Natural killer cell (primary cell): ENCODE measurements at places on chromosomes 11 and 22. TPM values are rescaled to one million over a fixed set of nuclear protein-coding genes. Genes with fewer than 3 reads are reported as not detected.

DNA sequence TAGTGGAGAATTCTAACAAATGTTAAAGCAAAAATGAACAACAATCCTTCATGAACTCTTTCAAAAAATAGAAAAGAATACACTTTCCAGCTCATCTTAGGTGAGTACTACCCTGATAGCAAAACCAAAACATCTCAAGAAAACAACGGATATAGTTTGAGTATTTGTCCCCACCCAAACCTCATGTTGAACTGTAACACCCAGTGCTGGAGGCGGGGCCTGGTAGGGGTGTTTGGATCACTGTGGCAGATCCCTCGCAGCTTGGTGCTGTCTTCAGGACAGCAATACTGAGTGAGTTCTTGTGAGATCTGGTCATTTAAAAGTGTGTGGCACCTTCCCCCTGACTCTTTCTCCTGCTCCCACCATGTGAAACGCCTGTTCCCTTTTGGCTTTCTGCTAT is 27.0 kb downstream of the NCAPD3 start:
- no peaks in the 10 kb centered on the region for H3K4me1 ChIP-seq
- H3K27me3 ChIP-seq: no peaks in the 10 kb centered on the region
- no peak overlapping the region for H3K4me3 ChIP-seq

- H3K36me3 ChIP-seq: peaks cover 9% of the 10 kb centered on the region
- no peak for DNase-seq
- H3K27ac ChIP-seq: no peak overlapping the region
- no peaks in the 10 kb centered on the region for H3K4me1 ChIP-seq
Observed at GRCh38 chr11:7642747-7643146, 30.6 kb downstream of the CYB5R2 start.

GRCh38 chr22:41885516-41885915 is 29.4 kb downstream of the SHISA8 start:
- peaks cover 15% of the 10 kb centered on the region for H3K4me1 ChIP-seq
- no peak overlapping the region for H3K4me3 ChIP-seq
- H3K27ac ChIP-seq: no peak overlapping the region
- peaks cover 67% of the 10 kb centered on the region for H3K36me3 ChIP-seq
- DNase-seq: no peak

- H3K36me3 ChIP-seq: peaks cover 75% of the 10 kb centered on the region
- DNase-seq: no peak
- H3K4me3 ChIP-seq: no peak overlapping the region
- no peaks in the 10 kb centered on the region for H3K4me1 ChIP-seq
- H3K27ac ChIP-seq: no peak overlapping the region
Observed at GRCh38 chr11:33747979-33748378, 11.8 kb upstream of the CD59 start.

- no peaks in the 10 kb centered on the region for H3K27me3 ChIP-seq
- H3K4me3 ChIP-seq: no peak overlapping the region
- no peak overlapping the region for H3K27ac ChIP-seq
- H3K36me3 ChIP-seq: no peaks in the 10 kb centered on the region
- no peak for DNase-seq
Observed at GRCh38 chr11:2358754-2359442, 18.2 kb upstream of the CD81 start.

DNA sequence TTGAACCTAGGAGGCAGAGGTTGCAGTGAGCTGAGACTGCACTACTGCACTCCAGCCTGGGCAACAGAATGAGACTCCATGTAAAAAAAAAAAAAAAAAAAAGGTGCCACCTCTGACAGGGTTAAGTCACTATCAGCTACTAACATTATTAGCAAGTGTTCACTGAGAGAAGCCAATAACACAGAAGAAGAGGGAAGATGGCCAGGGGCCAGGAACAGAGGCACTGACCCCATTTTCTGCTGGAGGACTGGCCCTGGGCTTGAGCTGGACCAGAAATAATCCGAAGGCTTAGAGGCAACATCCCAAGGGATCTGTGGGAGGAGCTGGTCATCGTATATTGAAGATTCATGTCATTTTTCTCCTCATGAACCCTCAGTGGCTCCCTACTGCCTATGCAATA is 5.0 kb downstream of the SLC5A1 start:
- no peak overlapping the region for H3K27ac ChIP-seq
- peaks cover 6% of the 10 kb centered on the region for H3K27me3 ChIP-seq
- H3K4me3 ChIP-seq: no peak overlapping the region
- H3K4me1 ChIP-seq: no peaks in the 10 kb centered on the region
- no peaks in the 10 kb centered on the region for H3K36me3 ChIP-seq

- no peaks in the 10 kb centered on the region for H3K36me3 ChIP-seq
- no peaks in the 10 kb centered on the region for H3K4me1 ChIP-seq
- no peak for DNase-seq
- no peak overlapping the region for H3K4me3 ChIP-seq
Observed at GRCh38 chr11:29231586-29231985, 785.2 kb downstream of the KCNA4 start.

DNA sequence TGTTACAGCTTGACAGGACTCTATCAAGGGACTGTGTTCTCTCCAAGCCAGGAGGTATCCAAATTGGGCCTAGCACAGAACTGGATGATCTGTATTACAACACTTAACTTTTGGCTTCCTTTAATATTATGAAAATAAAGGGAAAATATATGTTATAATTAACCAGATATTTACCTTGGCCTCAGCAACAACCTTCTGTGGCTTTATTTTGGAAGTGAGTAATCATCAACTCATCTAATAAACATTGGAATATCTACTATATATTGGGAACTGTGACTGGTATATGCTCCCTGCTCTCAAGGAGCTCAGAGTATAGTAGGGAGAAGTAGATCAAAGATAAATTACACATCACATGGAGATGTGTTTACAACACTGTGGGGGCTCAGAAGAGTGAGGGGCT is 352.2 kb downstream of the METTL15 start:
- no peak for DNase-seq
- no peaks in the 10 kb centered on the region for H3K36me3 ChIP-seq
- no peaks in the 10 kb centered on the region for H3K4me1 ChIP-seq

- no peak overlapping the region for H3K27ac ChIP-seq
- no peaks in the 10 kb centered on the region for H3K4me1 ChIP-seq
- no peaks in the 10 kb centered on the region for H3K36me3 ChIP-seq
- no peaks in the 10 kb centered on the region for H3K27me3 ChIP-seq
- no peak for DNase-seq
Observed at GRCh38 chr11:13140028-13140870, 131.1 kb downstream of the RASSF10 start.

GRCh38 chr11:67267188-67268080 is 1.2 kb downstream of the GRK2 start:
- peak; percentile 52 for DNase-seq
- H3K4me1 ChIP-seq: peaks cover 75% of the 10 kb centered on the region
- H3K27ac ChIP-seq: peak overlapping the region; percentile 95
- peaks cover 25% of the 10 kb centered on the region for H3K36me3 ChIP-seq

GRCh38 chr11:77596626-77597025 is 6.9 kb downstream of the AQP11 start:
- no peaks in the 10 kb centered on the region for H3K4me1 ChIP-seq
- no peak for DNase-seq
- no peaks in the 10 kb centered on the region for H3K27me3 ChIP-seq
- H3K27ac ChIP-seq: no peak overlapping the region

- DNase-seq: no peak
- peaks cover 48% of the 10 kb centered on the region for H3K4me1 ChIP-seq
- H3K27ac ChIP-seq: no peak overlapping the region
- H3K27me3 ChIP-seq: no peaks in the 10 kb centered on the region
- H3K4me3 ChIP-seq: no peak overlapping the region
Observed at GRCh38 chr11:57427727-57428082, 784 bp upstream of the SLC43A3 start.

- H3K36me3 ChIP-seq: no peaks in the 10 kb centered on the region
- H3K27me3 ChIP-seq: no peaks in the 10 kb centered on the region
- H3K4me3 ChIP-seq: no peak overlapping the region
- no peak for DNase-seq
- no peaks in the 10 kb centered on the region for H3K4me1 ChIP-seq
Observed at GRCh38 chr11:55357560-55358184, 10.1 kb upstream of the OR4A15 start.

DNA sequence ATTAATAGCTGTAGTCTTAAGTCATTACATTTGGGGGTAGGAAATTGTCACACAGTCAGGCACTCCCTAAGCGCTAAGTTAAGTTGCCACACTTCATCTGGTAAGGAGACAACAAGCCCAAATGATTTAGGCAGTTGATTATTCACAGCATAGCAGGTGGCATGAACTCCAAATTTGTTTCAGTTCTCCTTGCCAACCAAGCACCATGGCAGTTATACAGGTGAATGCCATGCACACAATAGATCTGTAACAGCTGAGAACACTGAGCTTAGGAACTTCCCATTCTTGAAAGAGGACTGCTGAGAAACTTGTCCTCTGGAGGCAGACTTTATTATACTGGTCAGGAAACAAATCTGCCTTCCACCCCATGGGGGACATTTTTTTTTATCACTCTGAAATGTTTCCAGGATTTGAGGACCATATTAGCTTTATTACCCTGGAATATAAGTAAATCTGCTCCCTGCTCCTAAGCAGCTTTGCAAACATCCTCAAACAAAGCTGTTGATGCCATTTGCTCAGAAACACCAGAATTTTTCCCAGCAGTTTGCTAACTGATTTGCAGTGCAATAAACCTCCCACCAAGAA is 5.1 kb upstream of the INTS4 start:
- H3K4me3 ChIP-seq: no peak overlapping the region
- peaks cover 8% of the 10 kb centered on the region for H3K4me1 ChIP-seq
- DNase-seq: no peak
- no peaks in the 10 kb centered on the region for H3K36me3 ChIP-seq
- no peaks in the 10 kb centered on the region for H3K27me3 ChIP-seq
- peak overlapping the region; percentile 52 for H3K27ac ChIP-seq

- H3K4me3 ChIP-seq: no peak overlapping the region
- H3K4me1 ChIP-seq: no peaks in the 10 kb centered on the region
- no peak for DNase-seq
- no peaks in the 10 kb centered on the region for H3K27me3 ChIP-seq
Observed at GRCh38 chr11:76714493-76714892, 43.9 kb upstream of the LRRC32 start.

DNA sequence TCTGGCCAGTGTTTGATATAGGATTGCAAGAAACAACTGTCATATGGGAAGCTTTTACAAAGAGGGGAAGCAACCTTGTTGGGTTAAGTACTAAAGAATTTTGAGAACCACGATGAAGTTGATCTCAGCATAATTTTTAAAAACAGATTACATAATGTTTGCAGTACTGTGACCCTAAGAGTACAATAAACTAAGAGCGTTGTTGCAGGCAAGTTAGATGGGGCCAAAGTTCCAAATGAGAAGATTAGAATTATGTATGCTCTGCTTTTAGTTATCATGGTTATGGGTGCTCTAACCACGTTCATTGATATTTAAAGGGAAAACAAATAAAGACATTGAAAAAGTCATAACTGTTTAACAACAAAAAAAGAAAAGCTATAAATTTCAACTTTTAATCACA is 177.5 kb downstream of the CNTN5 start:
- H3K4me3 ChIP-seq: no peak overlapping the region
- H3K36me3 ChIP-seq: no peaks in the 10 kb centered on the region
- DNase-seq: no peak
- no peaks in the 10 kb centered on the region for H3K4me1 ChIP-seq
- no peak overlapping the region for H3K27ac ChIP-seq
- no peaks in the 10 kb centered on the region for H3K27me3 ChIP-seq

DNA sequence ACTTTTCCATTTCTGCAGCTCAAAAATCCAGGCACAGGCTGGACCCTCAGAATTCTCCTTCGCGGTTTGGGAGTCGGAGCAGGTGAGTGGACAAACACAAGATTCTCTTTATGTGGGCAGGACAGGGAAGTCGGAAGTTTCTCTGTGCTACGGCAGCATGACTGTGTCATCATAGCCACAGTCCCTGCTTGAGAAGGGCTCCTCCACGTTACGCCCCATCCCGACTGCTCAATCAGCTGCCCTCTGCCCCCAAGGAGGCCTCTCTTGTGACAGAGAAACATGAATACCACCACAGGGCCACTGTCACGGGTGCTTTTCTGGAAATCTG is 89.0 kb upstream of the SHISAL1 start:
- H3K4me1 ChIP-seq: no peaks in the 10 kb centered on the region
- no peak overlapping the region for H3K4me3 ChIP-seq
- DNase-seq: no peak
- no peak overlapping the region for H3K27ac ChIP-seq
- H3K36me3 ChIP-seq: no peaks in the 10 kb centered on the region

GRCh38 chr22:45468872-45469271 is 33.8 kb upstream of the FBLN1 start:
- H3K27ac ChIP-seq: no peak overlapping the region
- H3K4me3 ChIP-seq: no peak overlapping the region
- H3K4me1 ChIP-seq: no peaks in the 10 kb centered on the region
- no peaks in the 10 kb centered on the region for H3K36me3 ChIP-seq

GRCh38 chr11:119027561-119028345 is 2.9 kb downstream of the SLC37A4 start:
- no peak overlapping the region for H3K4me3 ChIP-seq
- peaks cover 31% of the 10 kb centered on the region for H3K36me3 ChIP-seq
- no peak overlapping the region for H3K27ac ChIP-seq

DNA sequence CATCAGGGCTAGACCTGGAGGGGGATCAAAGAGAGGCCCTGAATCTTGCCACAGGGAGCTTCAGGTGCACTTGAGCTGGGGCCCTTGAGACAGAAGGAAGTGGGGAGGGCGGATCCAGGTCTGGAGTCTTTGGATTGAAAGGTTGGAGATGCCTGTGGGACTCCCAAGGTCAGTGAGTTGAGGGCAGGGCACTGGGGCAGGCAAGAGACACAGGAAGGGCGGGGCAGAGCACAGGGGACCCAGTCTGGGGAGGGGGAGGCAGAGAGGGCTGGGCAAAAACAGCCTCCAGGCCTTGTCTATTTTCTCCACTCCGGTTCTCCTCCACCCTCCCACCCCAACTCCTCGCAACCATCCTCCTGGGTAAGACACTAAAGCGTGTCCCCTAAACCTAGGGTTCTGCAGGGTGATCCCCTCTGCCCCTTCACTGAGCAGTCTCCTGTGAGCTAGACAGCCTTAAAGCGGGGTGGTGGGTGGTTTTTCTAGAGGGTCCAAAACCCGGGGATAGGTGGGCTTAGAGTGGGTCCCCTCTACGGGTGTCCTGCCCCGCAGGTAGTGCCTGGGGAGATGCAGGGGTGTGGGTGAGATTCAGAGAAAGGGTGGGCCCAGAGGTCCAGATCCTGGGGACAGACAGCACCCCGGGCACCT is 38.6 kb upstream of the CELSR1 start:
- H3K36me3 ChIP-seq: no peaks in the 10 kb centered on the region
- H3K4me3 ChIP-seq: peak overlapping the region; percentile 38
- H3K27me3 ChIP-seq: no peaks in the 10 kb centered on the region
- no peak for DNase-seq
- H3K4me1 ChIP-seq: peaks cover 43% of the 10 kb centered on the region

The SCGB1D2 gene
- total RNA-seq: not detected

The CCDC87 gene
- total RNA-seq: 0.40 TPM

The MS4A12 gene
- total RNA-seq: not detected

The ARHGAP8 gene
- total RNA-seq: 23.6 TPM

The MPEG1 gene
- total RNA-seq: 19.6 TPM

The GSTT2B gene
- not detected for total RNA-seq

The TIGD3 gene
- total RNA-seq: 2.2 TPM

The MMP11 gene
- 0.91 TPM for total RNA-seq

The ANO1 gene
- total RNA-seq: not detected

The BEST1 gene
- 2.0 TPM for total RNA-seq
